CD8-positive, alpha-beta T cell (primary cell): ENCODE measurements at places on chromosomes 6 and 20. TPM values are rescaled to one million over a fixed set of nuclear protein-coding genes. Genes with fewer than 3 reads are reported as not detected.
A peak's percentile ranks its signal among the peaks of the same experiment; 100 is the strongest.

DNA sequence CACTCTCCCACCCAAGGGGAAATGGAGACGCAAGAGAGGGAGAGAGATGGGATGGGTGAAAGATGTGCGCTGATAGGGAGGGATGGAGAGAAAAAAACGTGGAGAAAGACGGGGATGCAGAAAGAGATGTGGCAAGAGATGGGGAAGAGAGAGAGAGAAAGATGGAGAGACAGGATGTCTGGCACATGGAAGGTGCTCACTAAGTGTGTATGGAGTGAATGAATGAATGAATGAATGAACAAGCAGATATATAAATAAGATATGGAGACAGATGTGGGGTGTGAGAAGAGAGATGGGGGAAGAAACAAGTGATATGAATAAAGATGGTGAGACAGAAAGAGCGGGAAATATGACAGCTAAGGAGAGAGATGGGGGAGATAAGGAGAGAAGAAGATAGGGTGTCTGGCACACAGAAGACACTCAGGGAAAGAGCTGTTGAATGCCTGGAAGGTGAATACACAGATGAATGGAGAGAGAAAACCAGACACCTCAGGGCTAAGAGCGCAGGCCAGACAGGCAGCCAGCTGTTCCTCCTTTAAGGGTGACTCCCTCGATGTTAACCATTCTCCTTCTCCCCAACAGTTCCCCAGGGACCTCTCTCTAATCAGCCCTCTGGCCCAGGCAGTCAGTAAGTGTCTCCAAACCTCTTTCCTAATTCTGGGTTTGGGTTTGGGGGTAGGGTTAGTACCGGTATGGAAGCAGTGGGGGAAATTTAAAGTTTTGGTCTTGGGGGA is 754 bp downstream of the TNF start:
- DNase-seq, result no peak

- DNase-seq, result no peak
Observed at GRCh38 chr6:128554302-128554701, 33.9 kb upstream of the PTPRK start.

GRCh38 chr20:49503176-49503575 is 20.7 kb upstream of the KCNB1 start:
- DNase-seq, result no peak

- DNase-seq, result peak; percentile 55
Observed at GRCh38 chr20:20710443-20711315, 1.8 kb downstream of the RALGAPA2 start.

- DNase-seq, result no peak
Observed at GRCh38 chr6:2630891-2631571, 119.7 kb downstream of the MYLK4 start.

GRCh38 chr6:151216804-151217203 is 23.0 kb upstream of the AKAP12 start:
- no peak for DNase-seq

- DNase-seq, result no peak
Observed at GRCh38 chr6:73648166-73648565, 5.6 kb downstream of the SLC17A5 start.

LY6G5B gene
- total RNA-seq, result 30.6 TPM

DNA sequence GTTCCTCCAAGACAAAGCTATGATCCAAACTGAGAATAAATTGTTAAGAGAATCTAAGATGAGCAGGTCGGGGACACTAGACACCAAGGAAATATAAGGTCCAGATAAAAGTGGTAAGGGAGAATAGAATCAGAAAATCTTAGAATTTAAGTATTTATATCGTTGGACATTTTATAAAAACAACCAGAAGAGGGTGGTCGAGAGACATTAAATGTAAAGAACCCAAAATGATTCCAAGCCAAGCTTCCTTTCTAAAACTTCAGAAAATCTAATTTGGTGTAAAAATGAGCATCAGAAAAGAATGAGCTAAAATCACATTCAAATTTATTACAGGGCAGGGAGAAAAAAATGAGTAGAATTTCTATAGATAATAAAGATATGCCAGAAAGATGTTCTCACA is 97.8 kb upstream of the OGFRL1 start:
- no peak for DNase-seq

FAM217B gene
- 10.1 TPM for total RNA-seq

DNA sequence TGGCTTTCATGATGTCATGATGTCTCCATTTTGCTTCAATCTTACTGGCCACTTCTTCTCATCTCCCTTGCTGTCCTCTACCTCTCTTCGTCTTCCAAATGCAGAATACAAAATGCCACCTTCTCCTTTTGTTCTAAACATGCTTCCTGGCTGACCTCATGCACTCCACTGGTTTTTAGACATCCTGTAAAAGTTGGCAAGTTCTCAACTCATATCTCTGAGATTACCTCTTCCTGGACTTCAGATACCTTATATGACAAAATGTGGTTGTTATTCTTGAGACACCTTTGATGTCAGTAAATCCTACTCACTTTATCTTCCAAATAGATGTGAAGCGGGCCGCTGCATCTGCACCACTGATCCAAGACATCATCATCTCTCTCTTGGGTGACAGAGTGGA is 212.7 kb upstream of the FOXA2 start:
- DNase-seq, result no peak

MCCD1 gene
- total RNA-seq, result not detected

XKR7 gene
- not detected for total RNA-seq

LIN28B gene
- not detected for total RNA-seq

DNA sequence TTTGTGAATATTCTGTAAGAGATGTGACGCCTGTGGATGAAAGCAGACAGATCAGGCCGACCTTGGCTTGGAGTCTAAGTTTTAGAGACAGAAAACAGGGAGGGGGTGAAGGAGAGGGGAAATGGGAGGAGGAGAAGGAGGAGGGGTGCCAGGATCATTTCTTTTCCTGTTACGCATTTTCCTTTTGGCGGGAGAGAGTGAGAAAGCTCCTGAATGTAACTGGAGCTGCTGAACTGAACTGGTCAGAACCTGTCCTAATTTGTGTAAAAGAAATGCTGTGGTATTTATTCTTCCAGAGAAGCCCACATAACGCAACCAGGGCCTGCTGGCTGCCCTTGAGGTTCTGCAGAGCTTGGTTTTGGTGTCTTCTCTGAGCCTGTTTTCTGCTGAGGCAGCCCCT is 41.9 kb downstream of the UTRN start:
- DNase-seq, result no peak

HFE gene
- 0.30 TPM for total RNA-seq

DNA sequence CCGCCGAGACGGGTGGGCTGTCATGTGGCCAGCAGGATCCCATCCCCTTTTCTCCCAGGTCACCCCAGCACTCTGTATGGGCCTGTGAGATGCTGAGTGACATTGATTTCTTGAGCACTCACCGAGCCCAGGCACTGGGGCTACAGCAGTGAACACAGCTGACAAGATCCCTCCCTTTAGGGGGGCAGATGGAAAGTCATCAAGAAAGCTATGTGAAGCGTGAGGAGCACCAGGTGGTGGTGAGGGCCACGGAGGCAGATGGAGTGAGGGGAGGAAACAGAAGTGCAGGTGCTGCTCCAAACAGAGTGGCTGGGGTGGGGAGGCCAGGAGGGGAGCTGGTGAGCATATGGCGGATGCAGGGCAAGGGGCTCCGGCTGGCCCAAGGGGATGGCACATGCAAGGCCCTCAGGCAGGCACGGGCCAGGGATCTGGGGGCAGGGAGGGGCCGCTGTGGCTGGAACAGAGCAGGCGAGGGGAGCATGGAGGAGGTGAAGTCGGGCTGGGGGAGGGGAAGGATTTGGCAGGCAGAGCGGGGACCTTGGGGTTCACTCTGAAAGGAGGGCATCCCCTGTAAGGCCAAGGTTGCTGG is 184.0 kb downstream of the BMP7 start:
- no peak for DNase-seq

DNA sequence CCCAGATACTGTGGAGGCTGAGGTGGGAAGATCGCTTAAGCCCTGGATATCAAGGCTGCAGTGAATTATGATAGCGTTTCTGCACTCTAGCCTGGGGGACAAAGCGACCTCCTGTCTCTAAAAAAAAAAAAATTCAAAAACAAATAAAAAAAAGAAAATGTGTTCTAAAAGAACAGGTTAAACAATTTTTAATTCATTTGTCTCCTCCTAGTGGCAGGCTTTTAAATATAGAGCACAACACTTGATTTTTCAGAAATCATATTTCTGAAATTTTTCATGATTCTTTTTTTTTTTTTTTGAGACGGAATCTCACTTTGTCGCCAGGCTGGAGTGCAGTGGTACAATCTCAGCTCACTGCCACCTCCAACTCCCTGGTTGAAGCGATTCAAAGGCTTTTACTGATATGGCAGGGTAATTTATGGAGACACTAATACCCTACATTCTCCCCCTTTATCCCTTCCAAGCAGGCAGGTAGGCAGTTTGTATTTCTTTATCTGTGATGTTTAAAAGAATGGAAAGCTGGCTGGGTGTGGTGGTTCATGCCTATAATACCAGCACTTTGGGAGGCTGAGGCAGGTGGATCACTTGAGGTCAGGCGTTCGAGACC is 8.7 kb upstream of the GTF3C6 start:
- DNase-seq, result peak; percentile 48

PLCB4 gene
- not detected for total RNA-seq

OR2H1 gene
- total RNA-seq, result not detected

PHACTR1 gene
- total RNA-seq, result 1.6 TPM

DNA sequence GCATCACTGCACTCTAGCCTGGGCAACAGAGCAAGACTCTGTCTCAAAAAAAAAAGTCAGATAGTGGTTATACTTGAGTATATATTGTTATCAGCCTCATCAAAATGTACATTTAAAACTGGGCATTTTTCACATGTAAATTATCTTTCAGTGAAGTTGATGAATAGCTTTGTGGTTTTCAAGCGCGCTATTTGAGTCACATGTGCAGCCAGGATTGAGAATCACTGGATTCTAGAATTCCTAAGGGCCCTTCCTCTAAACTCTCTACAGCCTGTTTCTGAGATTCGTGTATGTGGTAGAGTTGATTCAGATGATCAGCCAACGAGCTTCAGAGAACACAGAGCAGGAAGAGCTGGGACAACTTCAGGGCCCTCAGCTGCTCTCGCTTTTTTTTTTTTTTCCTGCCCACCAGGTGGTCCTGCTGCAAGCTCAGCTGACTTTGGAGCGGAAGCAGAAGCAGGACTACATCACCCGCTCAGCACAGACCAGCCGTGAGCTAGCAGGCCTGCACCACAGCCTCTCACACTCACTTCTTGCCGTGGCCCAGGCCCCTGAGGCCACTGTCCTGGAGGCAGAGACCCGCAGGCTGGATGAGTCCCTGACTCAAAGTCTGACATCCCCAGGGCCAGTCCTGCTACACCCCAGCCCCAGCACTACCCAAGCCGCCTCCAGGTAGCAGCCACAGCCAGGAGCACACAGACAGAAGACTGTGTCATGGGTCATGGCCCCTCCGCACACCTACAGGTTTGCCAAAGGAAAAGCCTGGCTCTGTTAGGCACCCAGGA is 18.3 kb downstream of the C20orf173 start:
- DNase-seq, result no peak

DNA sequence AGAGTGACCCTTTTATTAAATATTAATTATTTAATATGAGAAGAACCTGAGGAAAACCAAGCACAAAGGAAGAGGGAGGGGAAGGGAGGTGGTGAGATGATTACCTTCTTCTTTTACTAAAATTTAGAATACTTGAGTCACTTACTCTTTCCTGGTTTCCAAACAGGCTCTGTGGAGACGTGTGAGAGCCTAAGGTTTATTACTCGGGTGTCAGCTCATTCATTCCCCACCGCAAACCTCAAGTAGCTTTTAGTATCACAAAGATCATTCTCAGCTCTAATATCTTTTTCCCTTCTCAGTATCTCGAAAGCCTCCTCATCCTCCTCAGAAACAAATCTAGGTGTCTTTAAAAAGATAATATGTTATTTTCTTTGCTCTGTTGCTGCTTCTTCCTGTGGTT is 497.2 kb upstream of the JARID2 start:
- no peak for DNase-seq

DNA sequence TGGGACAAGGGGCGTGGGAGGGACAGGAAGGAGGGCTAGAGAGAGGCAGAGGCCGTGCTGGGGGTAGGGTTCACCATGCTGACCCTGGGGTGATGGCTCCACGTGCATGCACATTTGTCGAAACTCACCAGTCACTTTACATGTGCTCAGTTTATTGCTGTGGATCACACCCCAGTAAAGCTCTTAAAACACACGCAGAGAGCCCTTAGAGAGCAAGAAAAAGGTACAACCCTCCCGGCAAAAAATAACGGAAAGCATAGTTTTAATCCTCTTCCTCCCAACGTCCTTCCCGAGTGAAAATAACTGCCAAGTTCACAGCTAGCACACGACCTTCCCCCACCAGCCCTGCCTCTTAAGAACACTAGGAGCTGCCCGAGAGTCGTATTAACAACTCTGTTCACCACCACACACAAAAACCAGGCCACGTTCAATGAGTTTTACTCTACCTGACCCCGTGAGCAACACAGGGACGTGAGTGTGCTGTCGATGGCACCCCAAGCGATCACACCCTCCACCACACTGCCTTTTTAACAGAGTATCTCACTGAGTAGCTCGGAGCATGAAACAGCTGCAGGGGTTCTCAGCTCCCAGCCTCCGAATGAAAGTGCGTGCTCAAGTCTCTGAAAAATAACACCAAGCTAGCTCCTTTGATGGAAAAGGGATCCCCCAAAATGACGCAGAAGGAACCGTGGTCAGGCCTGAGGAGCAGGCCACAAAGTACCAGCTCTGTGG is 39.7 kb downstream of the TAF4 start:
- DNase-seq, result peak; percentile 8
